ENCODE measurements at places on chromosomes 3 and 15.

DNA sequence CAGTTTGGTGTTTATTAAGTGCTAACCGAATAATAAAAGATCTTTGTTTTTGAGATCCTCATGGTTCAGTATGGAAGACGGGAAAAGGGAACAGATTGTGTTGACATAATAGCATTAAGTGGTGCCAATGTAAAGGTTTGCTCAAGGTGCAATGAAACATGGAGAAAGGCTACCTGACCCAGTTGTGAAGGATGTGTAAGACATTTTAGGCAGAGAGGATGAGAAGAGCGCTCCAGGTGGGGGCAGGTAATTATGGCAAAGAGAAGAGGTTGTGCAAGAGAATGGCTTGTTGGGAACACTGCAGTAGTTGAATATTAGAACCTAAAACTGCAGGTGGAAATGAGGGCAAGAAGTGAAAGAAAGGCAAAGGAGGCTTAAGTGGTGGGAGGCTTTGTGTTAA is 140.8 kb downstream of the DIPK2A start:
- DNase-seq = no peak

- no peak for DNase-seq
These were observed 110.8 kb downstream of the TBC1D2B start for GRCh38 chr15:77966540-77967234.

DNA sequence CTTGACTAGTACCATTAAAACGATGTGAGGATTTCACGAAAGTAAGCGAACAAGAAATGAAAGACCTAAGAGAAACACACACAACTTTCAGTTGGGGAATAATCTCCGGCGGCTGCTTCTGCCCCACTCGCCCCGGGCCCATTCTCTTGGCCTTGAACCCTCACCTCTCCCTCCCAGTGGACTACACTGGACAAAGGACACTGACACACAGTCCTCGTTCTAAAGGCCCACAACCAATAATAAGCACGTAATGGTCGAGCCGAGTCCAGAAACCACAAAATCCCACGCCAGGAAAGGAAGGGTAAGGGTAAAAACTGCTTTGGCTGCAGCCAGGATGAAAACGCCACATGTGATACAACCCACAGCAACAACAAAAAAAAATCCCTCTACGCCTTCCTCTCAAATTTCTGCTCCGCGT is 469 bp downstream of the ZNF770 start:
- DNase-seq = no peak

- DNase-seq = no peak
These were observed 118.5 kb downstream of the IQCH start for GRCh38 chr15:67372986-67373675.

GRCh38 chr3:12287727-12288181 is 1.1 kb upstream of the PPARG start:
- no peak for DNase-seq

DNA sequence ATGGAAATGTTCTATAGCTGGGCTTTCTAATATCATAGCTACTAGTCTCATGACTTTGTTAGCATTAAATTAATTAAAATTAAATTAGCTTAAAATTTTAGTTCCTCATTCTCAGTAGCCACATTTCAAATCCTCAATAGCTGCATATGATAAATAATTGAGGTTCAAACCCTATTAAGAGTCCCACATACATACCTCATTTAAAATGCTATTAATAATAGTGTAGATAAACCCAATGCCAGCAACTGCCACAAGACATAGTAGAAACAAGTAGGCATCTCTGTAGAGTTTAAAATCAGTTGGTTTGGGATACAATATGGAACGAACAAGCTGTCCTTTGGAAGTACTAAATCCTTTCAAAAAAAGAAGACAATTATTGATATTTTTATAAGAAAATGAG is 39.1 kb downstream of the ATP13A3 start:
- DNase-seq = no peak

GRCh38 chr15:100696452-100696851 is 94.1 kb downstream of the ASB7 start:
- DNase-seq = no peak

GRCh38 chr15:23877502-23878412 is 190.7 kb upstream of the NDN start:
- DNase-seq = no peak

GRCh38 chr3:152505926-152506325 is 237.2 kb downstream of the MBNL1 start:
- no peak for DNase-seq

GRCh38 chr3:30687930-30688570 is 81.6 kb downstream of the TGFBR2 start:
- no peak for DNase-seq

GRCh38 chr3:138366006-138366759 is 17.8 kb downstream of the MRAS start:
- no peak for DNase-seq

DNA sequence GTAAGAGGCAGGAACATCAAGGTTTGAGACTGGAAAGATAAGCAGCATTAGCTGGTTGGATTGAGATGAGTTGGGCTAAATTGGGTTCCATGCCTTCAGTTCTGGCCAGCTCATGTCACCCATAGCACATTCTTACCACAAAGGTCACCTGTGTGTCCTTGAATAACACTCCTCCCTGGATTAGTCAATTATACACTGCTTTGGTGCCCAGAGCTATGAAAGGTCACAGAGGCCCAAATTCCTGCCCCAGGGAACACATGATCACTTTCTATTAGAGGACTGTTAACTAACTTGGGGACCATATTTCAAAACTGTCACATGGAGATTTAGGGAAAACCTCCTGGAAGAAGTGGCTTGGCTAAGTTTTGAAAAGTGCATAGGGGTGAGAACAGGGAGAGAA is 40.1 kb upstream of the XCR1 start:
- no peak for DNase-seq

GRCh38 chr3:15099364-15100098 is 583 bp upstream of the RBSN start:
- DNase-seq = no peak

DNA sequence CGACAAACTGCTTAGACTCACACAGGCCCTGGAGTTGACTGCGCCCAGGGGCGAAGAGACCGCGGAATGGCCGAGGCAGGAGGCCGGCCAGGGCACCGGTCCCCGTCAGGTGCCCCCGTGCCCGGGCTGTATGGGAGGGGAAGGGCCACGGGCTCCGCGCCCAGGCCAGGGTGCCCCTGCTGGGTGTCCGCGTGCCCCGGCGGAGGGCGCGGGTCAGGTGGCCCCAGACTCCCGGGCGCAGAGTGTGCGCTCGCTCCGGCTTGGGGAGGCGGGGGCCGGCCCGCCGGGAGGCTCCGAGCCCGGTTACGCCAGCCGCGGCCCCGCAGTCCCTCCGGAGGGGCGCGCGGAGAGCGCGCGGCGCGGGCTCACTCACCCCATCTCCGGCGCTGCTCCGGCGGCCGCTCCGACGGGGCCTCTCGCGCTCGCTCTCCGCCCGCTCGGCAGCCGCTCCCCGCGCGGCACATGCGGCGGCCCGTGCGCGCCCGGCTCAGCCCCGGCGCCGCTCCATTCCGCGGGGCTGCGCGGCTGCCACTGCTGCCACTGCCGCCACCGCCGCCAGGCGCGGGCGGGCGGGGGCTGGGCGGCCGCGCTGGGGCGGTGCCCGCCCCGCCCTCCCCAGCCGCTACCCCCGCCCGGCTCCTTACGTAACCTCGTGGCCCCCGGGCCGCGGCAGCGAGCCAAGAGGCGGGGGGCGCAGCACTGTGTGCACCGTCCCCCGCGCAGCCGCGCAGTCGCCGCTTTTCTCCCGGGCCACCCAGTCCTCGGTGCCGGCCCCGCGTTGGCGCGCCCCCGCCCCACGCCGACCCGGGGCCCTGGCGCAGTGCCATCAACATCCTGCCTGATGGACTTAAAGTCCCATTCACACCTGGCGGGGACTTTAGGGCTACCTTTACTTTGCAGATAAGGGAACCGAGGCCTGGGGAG is at the start of gene HOMER2:
Gene HOMER2 (minus strand): TSS at position 563 of the 924 bp plus-strand sequence. CDS start 185 bp downstream, at position 378.
- DNase-seq = no peak

DNA sequence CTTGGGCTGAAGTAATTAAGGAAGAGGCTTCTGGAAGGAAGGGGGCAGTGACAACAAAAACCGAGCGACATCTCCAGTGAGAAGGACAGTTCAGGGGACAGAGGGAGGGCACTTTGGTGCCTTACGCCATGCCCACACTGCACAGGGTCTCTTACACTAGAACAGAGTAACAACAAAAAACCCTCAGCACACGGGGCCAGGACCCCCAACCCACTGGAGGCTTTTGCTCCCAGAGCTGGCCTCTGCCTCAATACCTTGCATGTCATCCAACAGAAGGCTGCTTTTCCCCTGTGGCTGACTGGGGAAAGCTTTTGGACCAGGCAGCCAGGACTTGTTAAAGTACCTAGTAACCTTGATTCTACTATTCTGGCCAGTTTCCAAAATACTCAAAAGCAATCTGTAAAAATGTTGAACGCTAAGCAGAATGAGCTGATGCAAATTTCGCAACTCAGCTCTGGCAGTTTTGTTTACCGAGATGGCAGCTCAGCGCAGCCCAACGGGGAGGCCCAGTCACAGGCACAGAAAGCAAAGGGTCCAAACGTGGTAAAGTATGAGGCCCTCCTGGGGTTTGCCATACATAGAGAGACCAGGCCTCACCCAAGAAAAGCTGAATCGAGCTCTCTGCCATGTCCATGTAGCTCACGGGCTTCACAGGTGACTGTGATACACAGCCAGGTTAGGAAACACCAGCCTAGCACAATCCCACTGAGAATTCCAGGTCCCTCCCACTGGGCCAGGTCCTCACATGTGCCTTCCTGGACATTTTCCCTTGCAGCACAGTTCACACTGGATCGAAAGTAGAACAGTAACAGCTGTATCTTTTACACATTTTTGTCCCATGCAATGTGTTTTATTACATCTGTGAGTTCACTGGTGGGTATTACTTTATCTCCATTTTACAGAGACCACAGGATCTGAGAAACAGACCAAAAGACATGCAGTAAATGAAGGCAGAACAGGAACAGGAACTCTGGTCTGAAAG is 6.0 kb downstream of the CHCHD4 start:
- DNase-seq = no peak

DNA sequence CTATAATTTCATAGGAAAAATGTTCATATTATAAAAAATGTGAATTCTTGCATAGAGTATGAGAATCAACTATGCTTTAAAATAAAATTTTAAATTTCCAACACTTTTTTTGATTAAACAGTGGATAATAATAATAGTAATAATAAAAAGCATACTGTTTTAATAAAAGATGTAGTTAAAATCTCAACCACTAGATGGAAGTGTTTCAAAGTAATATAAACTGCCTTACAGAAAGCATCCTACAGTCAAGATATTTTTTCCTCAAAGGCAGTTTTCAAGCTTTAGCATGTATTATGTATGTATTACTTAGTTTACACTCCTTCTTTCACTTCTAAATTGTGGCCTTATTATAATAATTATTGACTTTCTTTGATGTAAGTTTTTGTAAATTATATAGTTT is 217.5 kb downstream of the CHL1 start:
- DNase-seq = no peak

- DNase-seq = no peak
These were observed 189.9 kb downstream of the AKAP13 start for GRCh38 chr15:85570336-85570735.

GRCh38 chr15:27059610-27060202 is 88.7 kb downstream of the GABRG3 start:
- no peak for DNase-seq

- DNase-seq = no peak
These were observed 59.4 kb upstream of the IMPG2 start for GRCh38 chr3:101379658-101380376.

DNA sequence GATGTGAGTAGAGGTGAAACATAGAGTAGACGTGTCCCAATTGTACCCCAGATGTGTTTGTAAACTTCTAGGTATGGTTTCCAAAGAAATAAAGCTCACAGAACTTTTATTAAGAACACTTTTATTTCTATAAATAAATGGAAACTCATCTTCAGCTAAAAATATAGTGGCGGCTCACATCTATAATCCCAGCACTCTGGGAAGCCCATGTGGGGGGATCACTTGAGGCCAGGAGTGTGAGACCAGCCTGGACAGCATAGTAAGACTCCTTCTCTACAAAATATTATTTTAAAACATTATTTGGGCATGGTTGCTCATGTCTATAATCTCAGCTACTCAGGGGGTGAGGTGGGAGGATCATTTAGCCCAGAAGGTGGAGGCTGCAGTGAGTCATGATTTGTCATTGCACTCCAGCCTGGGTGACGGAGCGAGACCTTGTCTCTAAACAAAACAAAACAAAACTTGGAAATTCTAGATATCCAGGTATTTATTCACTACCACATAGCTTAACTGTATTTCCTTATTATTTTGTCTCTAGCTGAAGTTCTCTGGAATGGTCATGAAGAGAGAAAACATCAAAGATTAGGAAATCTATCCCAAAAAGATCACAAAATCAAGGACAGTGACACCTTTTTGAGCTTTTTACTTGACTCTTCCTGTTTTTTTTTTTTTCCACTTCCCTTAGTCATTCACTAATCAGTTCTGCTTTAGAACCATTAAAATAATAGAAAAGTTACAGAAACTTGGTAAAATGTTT is 258.1 kb downstream of the TIGIT start:
- no peak for DNase-seq

DNA sequence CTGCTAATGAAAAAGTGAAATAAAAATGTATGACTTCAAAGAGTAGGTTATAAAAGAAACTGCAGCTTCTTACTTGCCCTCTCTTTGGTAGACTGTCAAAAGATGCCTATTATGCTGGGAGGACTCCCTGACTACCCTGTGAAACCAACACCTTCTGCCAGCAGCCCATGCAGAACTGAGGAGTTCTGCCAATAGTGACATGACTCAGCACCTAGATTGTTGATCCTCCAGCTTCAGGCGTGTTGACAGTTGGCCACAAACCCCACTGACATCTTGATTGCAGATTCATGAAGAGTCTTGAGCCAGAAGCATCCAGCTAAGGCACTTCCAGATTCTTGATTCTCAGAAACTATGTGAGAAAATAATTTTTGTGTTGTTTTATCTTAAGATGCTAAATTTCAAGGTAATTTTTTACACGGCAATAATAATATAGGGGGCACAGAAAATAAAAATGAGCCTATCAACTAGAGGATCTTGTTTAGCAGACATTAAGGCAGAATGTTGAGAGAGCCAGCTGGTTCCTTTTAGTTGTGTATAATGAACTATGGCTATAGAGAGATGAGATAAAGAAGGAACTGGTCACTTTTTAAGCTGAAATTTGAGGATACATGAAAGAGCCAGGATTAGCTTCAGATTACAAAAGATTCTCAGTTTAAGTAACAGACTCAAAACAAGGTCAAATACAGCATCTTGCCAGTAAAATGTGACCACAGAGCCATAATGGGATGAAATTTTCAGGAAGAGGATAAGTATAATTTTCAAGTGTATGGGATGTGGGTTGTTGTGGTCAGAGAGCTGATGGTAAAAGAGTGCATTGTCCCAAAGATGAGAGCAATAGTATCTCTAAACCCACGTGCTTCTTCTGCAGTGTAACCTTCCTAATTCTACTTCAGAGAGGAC is 588.7 kb upstream of the CBLB start:
- DNase-seq = no peak

GRCh38 chr3:85838921-85839320 is 880.1 kb downstream of the CADM2 start:
- no peak for DNase-seq

GRCh38 chr3:30184091-30184810 is 422.1 kb upstream of the TGFBR2 start:
- no peak for DNase-seq

GRCh38 chr15:69592954-69593353 is 140.3 kb downstream of the RPLP1 start:
- DNase-seq = no peak
